ENCODE measurements at places on chromosomes 3 and 15.

GRCh38 chr3:46931631-46932331, 44.8 kb downstream of the CCDC12 start:
- DNase-seq = no peak

GRCh38 chr3:65915477-65915876, 123.2 kb downstream of the MAGI1 start:
- DNase-seq = no peak

- DNase-seq = no peak
Observed at GRCh38 chr15:96896766-96897165, 566.3 kb downstream of the NR2F2 start.

DNA sequence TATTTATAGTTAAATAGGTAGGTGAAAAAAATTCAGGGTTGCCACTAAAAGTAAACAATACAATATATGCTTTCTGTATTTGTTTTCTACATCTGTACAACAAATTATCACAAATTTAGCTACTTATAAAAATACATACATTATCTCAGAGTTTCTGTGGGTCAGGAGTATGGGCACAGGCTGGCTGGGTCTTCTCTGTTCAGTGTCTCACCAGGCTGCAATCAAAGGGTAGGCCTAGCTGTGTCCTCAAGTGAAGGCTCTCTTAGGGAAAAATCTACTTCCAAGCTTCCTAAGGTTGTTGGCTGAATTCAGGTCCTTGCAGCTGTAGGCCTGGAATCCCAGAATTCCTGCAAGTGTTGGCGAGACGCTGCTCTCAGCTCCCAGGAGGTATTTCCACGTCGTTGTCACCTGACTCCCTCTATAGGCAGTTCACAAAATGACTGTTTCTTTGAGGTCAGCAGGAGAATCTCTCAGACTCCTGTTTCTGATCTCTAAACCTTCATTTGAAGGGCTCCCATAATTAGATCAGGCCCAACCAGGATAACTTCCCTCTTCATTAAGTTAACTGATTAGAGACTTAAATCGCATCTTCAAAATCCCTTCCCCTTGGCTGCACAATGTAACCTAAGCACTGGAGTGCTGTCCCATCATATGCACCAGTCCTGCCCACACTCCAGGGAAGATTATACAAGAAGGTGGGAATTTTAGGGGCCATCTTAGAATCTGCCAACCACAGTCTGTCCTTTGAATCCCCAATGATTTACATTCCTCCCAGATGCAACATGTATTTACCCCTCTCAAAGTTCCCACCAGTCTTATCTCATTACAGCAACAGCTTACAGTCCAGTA, 296.6 kb downstream of the SUCLG2 start:
- DNase-seq = no peak

- DNase-seq = no peak
Observed at GRCh38 chr15:70530906-70531305, 232.5 kb downstream of the UACA start.

DNA sequence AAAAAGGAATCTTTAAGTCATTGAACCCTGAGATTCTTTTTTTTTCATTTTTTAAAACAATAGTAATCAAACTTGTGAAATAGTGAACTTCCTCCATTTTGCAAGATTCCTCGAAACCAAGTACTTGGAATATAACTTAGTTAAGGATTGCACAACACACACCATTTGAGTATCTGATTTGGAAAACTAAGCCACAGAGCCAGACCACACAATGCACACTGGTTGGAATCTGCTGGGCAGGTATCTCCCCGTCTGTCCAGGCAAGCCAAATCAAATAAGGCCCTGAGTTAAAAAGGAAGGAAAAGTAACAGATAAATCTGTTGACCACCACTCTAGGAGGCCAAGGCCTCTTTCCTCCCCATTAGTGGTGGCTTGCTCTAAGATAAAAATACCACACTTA, 177.5 kb upstream of the ICE2 start:
- DNase-seq = no peak

GRCh38 chr3:100730524-100730923, 21.2 kb downstream of the TFG start:
- DNase-seq = no peak

DNA sequence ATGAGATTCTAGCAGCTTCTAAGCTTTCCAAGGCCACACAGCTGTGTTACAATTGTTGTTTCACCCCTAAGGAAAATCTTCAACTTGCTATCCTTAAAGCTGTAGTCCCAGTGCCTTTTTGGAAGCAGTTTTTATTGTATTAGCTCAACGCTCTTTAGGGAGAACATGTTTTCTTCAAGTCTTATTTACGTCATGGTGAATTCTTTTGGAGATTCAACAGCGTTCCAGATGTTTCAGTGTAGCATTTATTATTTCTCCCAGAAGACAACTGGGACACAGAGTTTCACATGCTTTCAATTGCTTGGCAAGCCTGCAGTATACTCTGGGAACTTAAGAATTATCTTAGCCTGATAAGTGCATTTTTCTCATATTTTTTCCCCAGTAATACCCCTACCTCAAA, 888.3 kb downstream of the PLOD2 start:
- DNase-seq = no peak

- peak; percentile 94 for DNase-seq
Observed at GRCh38 chr3:177282119-177282655, 84.9 kb upstream of the TBL1XR1 start.

DNA sequence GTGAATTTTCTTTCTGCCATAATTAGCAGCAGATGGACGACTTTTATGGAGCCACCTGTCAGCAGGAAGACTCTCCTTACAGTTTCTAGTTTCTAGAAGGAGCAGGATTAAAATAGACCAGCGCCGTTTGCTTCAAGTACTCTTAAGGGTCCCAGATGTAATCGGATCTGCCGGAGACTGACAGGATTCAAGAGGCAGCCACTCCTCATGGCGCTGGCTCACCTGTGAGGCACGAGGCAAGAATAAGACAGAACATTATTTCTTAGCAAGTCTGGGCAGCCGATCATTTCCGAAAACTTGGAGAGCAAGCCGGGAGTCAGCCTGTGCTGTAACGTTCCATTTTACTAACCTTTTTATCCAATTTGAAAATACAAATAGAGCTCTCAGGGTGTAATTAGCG, 410.4 kb upstream of the RORA start:
- DNase-seq = no peak

- no peak for DNase-seq
Observed at GRCh38 chr15:99917252-99917651, 184.0 kb upstream of the LYSMD4 start.

GRCh38 chr15:26926081-26926480, 44.9 kb upstream of the GABRG3 start:
- DNase-seq = no peak

DNA sequence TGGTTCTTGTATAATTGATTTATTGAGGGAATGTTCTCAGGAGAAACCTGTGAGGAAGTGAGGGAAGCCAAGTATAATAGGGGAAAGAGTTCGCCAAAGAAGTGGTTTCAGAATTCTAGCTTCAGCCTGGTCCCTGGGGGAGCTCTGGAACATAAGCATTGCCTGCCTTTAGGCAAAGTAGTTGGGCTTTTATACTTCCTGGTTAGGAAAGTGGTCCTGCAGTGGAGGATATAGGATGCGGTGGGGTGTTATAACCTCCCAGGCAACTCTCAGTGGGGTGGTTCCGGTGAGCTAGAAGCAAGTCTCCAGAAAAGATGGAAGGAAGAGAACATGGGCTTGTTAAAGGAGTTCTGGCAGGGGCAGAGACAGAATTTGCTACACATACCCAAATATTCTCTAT, 22.7 kb upstream of the RBMS3 start:
- DNase-seq = no peak

- no peak for DNase-seq
Observed at GRCh38 chr15:76823890-76824289, 81.2 kb downstream of the SCAPER start.

GRCh38 chr3:43362183-43362582, 75.8 kb downstream of the SNRK start:
- DNase-seq = no peak

DNA sequence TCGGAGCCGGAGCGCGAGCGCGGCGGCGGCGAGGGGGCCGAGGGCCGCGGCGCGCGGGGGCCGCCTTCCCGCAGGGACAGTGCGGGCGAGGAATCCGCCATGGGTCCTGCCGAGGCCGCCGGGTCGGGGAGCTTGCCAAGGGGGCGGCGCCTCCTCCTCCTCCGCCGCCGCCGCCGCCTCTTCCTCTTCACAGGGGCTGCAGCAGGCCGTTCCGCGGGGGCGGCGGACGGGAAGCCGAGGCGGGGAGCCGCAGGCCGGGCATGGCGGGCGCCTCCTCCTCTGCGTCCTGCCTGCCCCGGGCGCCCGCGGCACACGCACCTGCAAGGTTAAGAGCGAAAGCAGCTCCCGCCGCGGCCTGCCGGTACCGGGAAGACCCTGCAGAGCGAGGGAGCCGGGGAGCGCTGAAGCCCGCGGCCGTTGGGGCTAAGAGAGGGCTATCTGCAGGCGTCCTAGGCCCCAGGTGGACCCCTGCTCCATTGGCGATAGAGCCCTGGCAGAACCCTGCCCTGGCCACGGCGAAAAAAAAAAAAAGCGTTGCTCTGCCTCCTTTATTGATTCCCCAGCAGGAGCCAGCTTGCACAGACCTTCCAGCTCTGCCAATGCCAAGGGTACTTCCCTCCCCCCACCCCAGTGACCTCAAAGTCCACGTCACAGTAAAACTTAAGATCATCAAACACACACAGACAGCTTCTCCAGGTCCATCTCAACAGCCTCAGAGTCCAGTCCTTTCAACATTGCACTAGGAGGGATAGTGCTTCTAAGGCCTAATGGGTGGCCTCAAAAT, at the start of gene LYSMD2:
TSS of gene LYSMD2 (minus strand) at position 134 of the 784 bp plus-strand sequence. CDS start at position 101, 33 bp downstream.
- DNase-seq = peak; percentile 39

DNA sequence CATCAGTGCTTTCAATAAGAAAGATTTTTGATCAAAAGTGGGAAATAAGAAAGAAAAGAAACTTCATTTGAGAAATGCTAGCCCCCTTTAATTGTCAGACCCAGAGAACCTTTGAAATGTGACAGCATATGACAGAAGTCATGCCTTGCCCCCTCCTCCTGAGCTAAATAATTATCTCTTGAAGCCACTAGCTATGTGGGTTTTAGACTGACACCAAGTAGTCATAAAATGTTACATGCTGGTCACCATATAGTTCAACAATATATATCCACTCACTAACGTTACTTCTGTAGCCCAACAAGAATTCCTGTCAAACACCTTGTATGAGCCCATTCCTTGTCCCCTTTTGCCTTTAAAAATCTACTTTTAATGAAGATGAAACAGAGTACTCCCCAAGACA, 43.1 kb upstream of the AADACL2 start:
- DNase-seq = no peak

DNA sequence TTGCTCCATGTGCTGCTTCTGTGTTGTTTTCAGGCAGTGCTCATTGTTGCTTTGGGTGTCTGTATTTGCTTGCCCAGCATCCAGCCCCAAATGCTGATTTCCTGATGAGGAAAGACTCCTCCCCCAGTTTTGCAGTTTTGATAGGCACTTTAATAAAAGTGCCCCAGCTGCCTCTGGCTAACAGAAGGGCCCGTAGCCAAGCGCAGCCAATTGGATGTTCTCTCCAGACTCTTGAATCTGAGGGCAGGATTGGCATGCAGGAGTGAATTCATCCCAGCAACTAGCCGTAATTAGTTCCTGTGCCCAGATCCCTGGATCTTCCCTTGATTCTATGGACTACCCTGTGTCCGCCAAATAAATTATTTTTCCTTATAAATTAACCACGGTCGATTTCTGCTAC, 14.8 kb upstream of the SEMA5B start:
- no peak for DNase-seq

- DNase-seq = no peak
Observed at GRCh38 chr3:11288786-11289637, 16.8 kb downstream of the ATG7 start.

DNA sequence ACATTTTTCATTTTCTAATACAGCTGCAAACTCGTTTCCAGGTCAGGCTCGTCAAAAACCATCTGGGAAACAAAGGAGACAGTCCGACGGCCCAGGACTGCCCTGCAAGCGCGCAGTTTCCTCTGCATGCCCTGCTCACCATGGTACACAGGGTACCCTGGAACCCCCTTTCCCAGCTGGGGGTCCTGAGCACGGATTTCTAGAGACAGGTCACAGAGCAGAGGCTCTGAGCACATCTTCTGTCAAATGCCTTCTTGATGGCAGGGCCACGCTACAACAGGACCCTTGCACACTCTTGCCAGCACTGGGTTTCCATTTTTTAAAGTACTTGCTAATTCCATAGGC, 8.1 kb downstream of the ZXDC start:
- DNase-seq = no peak

DNA sequence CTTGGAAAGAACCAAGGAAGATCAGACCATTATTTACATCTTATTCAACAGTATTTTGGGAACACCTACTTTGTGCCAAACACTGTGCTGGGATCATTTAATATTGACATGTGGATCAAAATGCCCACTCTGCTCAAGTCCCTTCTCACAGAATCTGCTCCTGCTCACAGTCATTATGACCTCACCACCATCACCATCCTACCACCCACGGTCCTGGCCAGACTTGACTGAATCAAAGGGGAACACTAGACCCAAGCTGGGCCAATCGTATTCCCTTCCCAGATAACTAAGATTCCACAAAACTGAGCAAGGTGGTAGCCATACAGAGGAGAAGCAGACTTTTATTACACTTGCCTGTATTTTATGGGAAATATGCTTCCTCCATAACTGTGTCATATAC, 3.4 kb upstream of the CEP152 start:
- DNase-seq = no peak

- DNase-seq = no peak
Observed at GRCh38 chr3:57745101-57745500, 11.0 kb upstream of the SLMAP start.

- no peak for DNase-seq
Observed at GRCh38 chr3:68667346-68667745, 265.0 kb downstream of the TAFA4 start.

GRCh38 chr3:125186800-125187598, 25.5 kb downstream of the SLC12A8 start:
- no peak for DNase-seq

GRCh38 chr3:129505341-129505740, 23.1 kb upstream of the RHO start:
- DNase-seq = no peak

DNA sequence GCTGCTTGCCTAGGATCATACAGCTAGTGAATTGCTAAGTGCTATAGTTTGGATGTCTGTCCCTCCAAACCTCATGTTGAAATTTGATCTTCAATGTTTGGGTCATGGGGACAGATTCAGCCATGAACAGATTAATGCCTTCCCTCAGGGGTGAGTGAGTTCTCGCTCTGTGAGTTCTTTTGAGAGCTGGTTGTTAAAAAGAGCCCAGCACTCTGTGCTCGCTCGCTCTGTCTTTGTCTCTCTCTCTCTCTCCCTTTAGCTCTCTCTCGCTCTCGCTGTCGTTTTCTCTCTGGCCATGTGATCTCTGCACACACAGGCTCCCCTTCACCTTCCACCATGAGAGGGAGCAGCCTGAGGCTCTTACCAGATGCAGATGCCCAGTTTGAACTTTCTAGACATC, 14.9 kb downstream of the TRH start:
- DNase-seq = no peak

- no peak for DNase-seq
Observed at GRCh38 chr3:32571192-32571485, 481 bp upstream of the DYNC1LI1 start.

- no peak for DNase-seq
Observed at GRCh38 chr3:101279162-101279561, 41.2 kb downstream of the IMPG2 start.

GRCh38 chr3:154469585-154469984, 39.6 kb upstream of the GPR149 start:
- no peak for DNase-seq

All from NCI-H774 (cell line).